Upper lobe of left lung (tissue), 6 donors: ENCODE measurements at places on chromosomes 4 and X. TPM values are rescaled to one million over a fixed set of nuclear protein-coding genes. Genes with fewer than 3 reads are reported as not detected.
A peak's percentile ranks its signal among the peaks of the same experiment; 100 is the strongest.

DNA sequence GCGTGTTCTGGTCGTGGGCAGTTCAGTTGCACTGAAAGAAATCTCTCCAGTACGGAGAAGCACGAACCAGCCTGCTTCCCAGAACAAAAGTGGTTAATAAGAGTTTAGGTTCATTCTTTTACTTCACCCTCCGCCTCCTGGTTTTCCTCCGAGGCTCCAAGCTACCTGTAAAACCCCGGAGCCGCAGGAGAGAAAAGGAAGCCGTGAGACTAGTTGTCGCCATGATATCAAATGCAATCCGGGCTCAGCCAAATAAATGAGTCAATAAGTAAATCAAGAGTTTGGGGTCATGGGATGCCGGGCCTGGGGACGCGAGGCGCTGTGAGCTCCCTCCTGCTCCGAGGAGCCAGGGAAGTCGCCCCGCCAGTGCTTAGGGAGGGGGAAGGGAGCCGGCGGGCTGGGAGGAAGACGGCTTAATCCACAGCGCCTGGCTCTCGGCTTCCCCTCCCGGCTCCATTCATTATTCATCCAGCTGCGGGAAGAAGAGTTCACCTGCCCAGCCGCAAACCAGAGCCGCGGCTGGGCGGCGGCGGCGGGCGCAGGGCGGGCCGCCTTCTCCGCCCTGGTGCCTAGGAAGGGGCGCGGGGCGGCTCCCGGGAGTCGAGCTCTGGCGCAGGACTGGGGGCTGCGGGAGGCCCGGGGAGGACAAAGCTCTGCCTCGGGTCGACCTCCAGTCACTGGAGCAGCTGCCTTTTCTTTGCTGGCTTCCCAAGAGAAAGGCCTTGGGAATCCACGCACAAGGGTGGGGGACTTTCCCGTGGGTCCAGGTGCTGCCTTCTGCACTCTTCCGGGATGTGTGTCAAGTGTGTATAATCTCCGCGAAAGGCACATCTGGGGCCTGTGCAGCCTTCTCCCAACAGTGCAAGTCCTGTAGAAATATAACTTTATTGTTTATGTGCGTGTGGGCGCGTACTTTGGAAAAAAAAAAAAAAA is 1.7 kb downstream of the FRAS1 start:
- peak; percentile 43 for DNase-seq

DNA sequence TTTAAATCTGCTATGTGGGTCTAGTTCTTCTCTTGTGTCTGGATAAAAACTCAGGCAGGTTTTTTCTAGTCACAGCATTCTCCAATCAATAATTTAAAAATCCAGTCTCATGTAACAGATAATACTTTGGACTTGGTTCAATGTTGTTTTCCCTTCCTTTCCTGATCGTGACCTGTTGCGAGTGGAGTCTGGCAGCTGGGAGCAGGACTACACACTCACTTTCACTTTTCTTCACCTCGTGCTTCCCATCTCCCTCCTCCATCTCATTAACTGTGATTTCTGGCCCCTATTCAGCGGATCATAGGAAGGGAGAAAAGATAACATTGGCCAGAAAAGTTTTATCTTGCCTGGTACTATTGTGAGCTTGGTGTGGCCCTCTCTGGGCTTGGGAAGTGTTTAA is 96.6 kb upstream of the GATB start:
- no peak for DNase-seq

- no peak for DNase-seq
Measured at GRCh38 chr4:151291485-151291884, 14.5 kb downstream of the PRSS48 start.

- peak; percentile 65 for DNase-seq
Measured at GRCh38 chr4:74632634-74633033, 161.7 kb downstream of the BTC start.

Gene HHIP
- total RNA-seq, result 144 TPM

DNA sequence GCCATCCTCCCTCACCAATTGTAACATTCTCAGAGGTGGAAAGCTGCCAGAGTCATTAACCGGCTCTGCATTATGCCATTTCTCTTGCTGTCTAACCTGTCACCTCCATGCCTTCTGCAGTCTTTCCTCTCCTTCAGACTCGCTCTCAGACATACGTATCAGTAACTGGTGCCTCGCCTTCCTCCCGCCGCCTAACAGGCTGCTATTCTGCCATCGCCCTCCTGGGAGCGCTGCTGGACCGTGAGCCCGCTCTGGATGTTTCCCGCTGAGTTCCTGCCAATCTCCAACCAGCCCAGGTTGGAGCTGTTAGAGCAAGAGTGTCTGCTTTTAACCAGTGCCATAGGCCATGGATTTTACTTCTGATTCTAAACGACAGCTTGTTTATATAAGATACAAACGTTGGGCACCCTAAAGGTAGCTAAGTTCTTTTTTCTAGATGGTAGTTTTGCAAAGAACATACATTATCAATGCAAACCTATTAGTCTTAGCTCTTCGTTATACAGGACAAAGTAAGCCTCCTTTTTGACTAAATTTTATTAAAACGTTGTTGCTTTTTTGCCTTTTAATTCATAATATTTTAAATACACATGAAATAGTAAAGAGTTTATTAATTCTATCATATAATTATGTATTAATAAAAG is 59.5 kb upstream of the NEIL3 start:
- DNase-seq, result peak; percentile 75

Gene WDR17
- 2.8 TPM for total RNA-seq
